ENCODE measurements at places on chromosomes 2 and 18.

DNA sequence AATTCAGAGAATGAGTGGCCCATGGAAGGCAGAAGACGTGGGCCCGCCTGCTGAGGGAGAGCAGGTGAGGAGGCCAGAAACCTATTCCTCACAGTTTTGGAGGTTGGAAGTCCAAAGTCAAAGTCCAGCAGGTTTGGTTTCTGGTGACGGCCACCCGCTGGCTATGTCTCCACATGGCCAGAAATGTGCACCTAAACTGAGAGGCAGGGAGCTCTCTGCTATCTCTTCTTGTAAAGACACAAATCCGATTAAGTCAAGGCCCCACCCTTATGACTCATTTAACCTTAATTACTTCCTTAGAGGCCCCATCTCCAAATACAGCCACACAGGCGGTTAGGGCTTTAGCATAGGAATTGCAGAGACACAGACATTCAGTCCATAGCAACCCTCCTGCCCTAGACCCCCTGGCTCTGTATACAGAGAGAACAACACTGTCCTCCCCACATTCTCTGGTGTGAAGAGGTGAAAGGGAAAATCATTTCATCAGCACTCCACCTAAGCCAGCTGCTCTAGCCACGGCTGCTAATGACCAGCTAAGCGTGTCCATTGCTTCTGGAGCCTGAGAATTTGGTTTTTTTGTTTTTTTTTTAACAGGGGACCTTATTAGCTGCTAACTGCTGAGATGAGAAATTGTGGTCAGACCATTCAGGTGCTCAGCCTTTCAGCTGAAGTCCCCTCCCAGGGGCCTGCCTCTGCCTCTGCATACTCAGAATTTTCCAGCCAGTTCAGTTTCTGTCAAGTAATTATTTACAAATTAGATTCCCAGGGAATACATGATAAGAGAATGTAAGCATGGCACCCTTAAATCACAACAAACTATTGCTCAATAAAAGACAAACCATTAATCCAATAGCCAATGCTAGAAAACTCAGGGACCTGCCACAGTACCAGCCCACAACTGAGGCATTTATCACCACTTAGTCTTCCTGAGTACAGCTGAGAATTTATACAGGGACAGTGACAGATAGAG, 368.7 kb upstream of the ID2 start:
- no peak for DNase-seq

DNA sequence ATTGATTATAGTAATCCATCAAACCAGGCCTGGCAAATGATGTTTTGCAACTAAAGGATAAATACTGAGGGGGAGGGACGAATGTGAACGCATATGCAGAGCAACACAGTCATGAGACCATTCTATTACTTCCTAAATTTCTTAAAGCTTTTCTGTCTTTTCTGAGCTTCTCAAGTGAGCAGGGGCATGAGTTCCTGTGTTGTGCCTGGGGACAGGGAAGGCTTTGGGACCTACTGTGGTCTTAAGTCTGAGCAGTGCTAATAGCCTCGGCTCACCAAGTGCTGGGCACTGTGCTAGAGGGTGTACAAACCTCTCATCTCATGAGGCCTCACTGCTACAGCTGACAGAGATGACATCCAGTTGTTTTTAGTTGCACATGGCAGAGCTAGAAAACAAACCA, 182.4 kb downstream of the NEDD4L start:
- DNase-seq: no peak

DNA sequence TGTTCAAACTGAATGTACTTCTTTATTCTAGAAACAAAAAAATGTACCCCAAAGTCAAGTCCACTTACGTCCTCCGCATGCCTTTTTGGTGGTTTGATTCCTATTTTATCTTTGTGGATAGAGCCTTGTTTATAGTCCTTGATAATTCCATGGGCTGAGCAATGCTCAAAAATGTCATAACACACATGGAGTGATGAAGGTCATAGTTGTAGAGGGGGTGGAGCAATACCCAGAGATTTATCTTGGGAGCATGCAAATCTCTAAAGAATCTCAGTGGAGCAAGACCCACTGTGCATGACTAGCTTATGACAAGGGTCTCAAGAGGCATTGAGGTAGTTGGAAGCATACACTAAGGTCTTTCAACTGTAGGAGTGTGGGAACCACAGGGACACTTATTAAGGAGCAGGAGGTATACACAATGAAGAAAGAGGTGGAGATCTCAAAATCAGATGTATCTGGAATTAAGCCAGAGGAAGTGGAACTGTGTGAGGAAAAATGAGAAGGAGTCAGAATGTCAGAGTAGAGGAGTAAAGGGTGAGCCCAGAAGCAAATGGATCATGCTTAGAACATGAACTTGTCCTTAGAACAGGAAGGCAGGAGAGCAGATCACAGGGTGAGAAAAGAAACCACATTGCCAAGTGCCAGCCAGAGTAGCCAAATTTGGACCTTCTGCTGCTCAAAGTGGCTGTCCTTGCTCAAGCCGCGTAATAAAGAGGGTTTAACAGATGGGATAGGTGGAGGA, 68.1 kb upstream of the STK39 start:
- no peak for DNase-seq

DNA sequence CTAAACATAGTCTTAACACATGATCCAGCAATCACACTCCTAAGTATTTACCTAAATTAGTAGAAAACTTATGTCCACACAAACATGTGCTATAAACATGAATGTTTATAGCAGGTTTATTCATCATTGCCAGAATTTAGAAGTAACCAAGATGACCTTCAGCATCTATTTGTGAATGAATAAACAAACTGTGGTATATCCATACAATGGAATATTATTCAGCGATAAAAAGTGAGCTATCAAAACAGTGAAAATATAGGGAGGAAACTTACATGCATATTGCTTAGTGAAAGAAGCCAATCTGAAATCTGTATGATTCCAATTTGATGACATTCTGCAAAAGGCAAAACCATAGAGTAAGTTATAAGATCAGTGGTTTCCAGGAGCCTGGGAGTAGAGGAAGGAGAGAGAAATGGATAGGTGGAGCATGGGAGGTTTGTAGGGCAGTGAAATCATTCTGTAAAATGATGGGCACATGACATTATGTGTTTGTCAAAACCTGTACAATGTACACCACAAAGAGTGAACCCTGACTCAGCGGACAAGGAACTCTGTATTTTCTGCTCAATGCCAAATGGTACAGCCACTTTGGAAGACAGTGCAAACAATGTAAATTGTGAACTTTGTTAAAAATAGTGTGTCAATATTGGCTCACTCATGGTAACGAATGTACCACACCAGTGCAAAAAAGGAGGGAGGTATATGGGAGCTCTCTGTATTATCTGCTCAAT, 61.9 kb upstream of the IGFBP2 start:
- no peak for DNase-seq

DNA sequence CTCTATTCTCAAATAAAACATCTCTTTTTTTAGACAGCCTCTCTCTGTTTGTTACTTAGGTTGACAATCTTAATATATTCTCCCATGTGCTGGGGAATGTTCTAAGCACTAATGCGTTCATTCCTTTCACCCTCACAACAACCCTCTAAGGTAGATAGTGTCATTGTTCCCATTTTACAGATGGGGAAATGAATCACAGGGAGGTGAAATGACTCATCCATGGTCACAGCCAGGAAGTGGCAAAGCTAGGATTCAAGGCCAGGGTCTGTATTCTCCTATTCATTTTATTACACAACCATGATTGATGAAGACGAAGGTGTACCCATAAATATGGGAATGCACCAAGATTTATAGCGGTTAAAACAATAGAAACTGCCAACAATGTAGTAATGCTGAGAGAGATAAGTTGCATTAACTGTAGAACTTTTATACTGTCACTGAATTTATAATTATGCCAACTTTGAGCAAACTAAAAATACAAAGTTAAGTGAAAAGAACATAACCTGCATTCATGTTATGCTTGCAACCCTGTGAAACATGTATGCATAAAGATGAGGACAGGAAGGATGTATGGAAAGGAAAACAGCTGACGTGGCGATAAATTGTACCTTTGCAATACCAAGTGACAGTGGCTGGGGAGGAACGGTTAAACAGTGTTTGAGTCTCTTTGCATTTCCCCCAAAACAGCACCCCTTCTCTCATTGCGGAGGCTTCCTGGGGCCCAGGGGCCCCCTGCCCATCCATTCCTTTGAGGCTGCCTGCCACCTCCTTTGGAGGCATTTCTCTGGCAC, 257.7 kb upstream of the AGAP1 start:
- no peak for DNase-seq

DNA sequence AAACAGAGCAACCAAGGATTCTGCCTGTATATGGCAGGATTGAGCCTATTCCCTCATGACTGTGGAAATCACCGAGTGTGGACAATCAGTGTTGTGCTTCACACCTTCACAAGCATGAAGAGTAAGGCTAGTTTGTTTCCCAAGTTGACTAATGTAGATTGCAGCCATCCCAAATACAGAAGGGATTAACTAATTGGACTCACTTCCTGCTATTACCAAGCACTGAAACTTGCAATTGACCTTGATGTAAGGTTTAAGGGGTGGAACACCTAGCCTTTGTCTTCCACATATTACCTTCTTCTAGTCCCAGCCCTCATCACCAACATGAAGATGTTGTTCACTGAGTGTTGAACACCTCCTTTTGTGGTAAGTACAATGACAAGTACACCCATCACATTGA, 120.9 kb upstream of the RND3 start:
- no peak for DNase-seq

DNA sequence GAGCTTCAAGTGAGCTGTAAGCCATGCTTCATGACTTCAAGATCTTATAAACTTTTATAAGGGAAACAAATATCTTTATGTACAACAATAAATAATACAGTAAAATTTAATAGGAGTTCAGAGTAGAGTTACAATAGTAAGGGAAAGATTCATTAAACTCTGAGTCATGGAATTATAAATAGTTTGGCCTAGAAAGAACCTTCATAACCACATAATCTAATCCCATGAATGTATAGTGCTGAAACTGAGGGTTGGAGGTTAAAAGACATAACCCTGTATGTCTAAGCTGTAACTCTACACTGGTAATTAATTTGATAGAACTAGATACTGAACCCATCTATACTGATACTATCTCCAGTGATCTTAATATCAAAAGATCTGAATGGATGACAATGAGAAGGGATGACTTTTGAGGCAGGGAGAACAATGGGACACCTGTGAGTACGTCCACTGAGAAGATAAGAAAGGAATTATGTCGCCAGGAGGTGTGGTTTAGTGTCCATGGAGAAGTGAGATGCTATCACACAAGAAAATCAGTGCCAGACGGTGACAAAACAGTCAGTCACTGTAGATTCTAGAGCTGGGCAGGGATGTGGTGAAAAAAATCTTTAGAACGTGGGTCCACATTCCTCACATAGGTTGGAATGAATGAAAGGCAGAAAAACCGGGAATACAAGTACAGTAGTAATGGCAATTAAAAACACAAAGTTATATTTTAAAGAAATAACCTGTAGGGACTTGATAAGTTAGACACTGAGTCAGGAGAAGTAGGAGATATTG, 1.1 kb downstream of the IL1F10 start:
- DNase-seq: no peak

GRCh38 chr2:15875969-15876705, 64.2 kb upstream of the MYCN start:
- DNase-seq: no peak

DNA sequence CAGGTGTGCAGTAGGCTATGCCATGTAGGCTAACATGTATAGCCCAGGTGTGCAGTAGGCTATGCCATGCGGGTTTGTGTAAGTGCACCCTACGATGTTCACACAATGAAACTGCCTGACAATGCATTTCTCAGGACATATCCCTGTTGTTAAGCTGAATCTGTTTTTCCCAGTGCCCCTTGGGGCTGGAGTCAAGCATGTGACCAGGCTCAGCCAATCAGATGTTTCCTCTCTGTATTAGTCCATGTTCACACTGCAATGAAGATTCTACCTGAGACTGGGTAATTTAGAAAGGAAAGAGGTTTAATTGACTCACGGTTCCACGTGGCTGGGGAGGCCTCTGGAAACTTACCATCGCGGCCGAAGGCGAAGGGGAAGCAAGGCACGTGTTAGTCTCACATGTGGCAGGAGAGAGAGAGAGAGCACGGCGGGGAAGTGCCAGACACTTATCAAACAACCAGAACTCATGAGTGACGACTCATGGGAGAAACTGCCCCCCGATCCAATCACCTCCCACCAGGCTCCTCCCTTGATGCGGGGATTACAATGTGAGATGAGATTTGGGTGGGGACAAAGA, 24.2 kb downstream of the ITM2C start:
- DNase-seq: no peak

DNA sequence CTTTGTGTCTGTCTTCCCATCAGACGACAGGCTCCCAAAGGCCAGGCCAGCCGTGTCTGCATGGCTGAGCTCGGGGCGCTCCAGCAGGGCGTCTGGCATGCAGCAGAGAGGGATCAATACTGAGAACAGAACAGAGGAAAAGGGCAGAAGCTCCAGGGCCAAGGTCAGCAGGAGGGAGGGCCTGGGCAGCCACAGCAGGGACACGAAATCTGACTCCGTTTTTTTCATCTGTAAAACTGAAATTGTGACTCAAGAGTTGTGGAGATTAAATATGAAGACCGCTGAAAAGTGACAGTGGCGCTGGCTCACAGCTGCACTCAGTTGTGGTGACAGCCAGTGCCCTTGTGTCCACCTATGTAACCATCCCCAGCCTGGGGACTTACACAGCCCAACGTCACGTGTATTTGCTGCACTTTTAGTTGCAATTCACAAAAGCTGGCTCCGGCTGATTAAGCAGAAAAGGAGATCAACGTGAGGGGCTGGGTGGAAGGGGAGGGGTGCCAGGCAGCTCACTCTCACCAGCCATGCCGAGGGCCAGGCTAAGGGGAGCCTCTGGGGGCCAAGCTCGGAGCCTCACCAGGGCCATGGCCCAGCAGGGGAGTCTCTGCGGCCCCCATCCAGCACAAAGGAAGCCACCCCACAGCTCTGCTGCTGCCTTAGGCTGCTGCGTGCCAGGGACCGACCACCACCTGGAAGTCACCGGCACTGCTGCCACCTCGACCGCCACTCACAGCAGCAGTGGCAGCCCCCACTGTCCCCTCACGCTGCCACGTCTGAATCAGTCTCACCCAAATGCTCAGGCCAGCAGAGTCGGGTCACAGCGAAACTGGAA, 74.7 kb downstream of the EIPR1 start:
- DNase-seq: no peak

GRCh38 chr2:233546101-233546500, 20.5 kb downstream of the USP40 start:
- no peak for DNase-seq

GRCh38 chr2:224101820-224102630, 62.9 kb upstream of the SERPINE2 start:
- no peak for DNase-seq

- DNase-seq: no peak
These were observed 42.4 kb upstream of the DDX18 start for GRCh38 chr2:117771969-117772630.

GRCh38 chr2:14231391-14231898, 401.1 kb upstream of the LRATD1 start:
- DNase-seq: no peak

GRCh38 chr2:144834998-144835633, 315.2 kb upstream of the ZEB2 start:
- no peak for DNase-seq
